ENCODE measurements at places on chromosomes 6 and 20.

DNA sequence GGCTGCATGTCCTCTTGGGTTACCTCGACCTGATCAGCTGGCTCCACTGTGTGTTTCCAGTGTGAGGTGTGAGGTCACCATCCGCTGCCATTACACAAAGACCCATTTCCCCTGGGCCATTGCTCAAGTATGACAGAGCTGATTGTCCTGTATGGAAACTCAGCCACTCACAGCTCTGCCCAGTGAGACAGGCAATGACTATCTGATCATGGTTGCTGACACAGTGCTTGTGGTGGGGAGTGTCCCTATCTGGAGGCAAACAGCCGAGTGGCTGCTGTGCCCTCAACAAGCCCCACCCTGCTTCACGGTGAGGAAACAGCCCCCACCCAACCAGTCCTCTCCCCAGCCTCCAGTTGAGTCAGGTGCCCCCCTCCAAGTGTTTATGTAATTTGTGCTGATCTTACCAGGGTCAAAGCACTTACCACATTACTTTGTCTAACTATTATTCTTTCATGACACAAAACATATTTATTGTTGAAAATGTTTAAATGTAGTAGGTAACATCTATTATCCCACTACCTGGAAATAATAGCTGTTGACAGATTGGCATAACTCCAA lies 11.7 kb upstream of the MAPK13 start:
- no peak for DNase-seq

GRCh38 chr20:25624500-25624939 lies 706 bp upstream of the NANP start:
- DNase-seq, result peak; percentile 24

- peak; percentile 37 for DNase-seq
Observed at GRCh38 chr6:37365791-37366190, 12.0 kb downstream of the RNF8 start.

DNA sequence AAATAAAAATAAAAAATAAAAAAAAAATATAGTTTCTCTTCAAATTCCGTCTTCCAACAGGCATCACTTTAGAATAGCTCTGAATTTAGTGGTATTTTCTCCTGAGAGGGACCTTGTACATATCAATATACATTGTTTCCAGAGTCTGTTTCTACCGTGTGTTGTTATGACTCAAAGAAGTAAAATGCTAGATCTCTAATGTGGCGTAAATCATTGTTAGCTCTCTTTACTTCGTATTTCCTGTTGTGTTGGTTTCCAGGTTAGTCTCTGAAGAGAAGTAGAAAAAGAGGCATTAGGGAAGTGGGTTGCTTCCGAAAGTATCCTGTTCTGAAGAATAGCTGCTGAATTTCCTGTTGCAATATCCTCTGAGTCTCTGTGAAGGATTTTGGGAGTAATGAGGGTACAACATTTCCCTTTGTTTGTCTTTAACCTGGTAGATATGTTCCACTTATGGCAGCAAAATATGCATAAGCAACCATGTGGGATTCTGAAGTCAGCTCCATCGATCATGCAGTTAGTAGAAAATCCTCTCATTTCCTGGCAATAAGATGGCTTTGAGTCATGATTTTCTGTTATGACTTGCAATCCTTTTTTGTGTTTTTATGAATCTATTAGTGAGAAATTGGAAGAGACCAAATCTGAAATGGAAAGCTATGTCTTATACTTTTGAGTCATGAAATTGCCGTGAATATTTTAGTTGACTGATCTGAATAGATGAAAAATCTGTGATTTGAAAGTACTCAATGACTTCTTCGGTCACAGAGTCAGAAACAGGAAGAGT lies 42.0 kb upstream of the MCHR2 start:
- DNase-seq, result no peak

DNA sequence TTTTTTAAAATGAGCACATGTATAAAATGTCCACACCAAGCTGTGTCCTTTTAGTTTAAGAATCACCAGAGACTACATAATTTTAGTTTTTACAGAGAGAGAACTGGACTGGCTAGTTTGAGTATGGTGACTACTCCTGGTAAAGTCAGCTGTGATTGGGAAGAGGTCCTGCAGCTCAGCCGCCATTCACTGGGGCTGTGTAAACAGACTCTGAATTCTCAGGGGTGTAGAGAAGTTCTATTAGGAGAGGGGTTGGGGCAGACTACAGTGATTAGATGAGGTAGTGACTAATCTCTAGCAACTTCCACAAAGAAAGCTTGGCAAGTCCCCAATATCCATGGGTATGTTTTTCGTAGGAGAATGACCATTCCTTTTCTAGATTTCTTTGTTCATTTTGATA lies 341.2 kb upstream of the MAP3K7 start:
- DNase-seq, result no peak

GRCh38 chr6:70764706-70765105 lies 97.0 kb downstream of the SMAP1 start:
- no peak for DNase-seq

DNA sequence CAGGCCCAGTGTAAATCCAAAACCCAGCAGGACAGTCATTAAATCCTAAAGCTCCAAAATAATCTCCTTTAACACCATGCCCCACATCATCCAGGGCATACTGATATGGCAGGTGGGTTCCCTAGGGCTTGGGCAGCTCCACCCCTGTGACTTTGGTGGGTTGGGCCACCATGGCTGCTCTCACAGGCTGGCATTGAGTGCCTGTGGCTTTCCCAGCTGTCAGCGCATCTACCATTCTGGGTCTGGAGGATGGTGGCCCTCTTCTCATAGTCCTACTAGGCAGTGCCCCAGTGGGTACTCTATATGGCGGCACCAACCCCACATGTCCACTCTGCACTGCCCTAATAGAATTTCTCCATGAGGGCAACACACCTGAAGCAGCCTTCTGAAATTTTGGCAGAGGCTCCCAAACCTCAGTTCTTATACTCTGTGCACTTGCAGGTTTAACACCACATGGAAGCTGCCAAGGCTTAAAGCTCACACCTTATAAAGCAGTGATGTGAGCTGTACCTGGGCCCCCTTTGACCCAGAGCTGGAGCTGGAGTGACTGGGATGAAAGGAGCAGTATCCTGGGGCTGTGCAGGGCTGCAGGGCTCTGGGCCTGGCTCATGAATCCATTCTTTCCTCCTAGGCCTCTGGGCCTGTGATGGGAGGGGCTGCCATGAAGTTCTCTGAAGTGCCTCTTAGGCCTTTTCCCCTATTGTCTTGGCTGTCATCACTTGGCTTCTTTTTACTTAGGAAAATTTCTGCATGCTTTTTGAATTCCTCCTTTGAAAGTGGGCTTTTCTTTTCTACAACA lies 765.5 kb upstream of the EPHA7 start:
- no peak for DNase-seq

- DNase-seq, result peak; percentile 11
Observed at GRCh38 chr20:25389401-25389857, 1.2 kb downstream of the ABHD12 start.

DNA sequence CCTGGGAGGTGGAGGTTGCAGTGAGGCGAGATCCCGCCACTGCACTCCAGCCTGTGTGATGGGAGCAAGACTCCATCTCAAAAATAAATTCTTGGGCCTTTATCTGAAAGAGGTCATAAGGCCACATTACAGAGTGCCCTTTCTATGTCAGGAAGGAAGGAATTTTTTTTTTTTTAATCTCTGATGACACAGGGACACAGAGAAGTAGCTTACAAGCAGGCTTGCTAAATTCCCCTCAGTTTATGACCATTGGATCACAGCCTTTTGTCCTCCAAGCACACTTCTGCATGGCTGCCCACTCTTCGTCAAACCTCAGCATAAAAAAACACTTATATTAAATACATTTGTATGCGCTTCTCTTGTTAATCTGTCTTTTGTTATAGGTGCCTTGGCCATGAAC lies 7.5 kb upstream of the IFNGR1 start:
- DNase-seq, result no peak

GRCh38 chr6:111162504-111162903 lies 75.2 kb downstream of the SLC16A10 start:
- DNase-seq, result no peak

DNA sequence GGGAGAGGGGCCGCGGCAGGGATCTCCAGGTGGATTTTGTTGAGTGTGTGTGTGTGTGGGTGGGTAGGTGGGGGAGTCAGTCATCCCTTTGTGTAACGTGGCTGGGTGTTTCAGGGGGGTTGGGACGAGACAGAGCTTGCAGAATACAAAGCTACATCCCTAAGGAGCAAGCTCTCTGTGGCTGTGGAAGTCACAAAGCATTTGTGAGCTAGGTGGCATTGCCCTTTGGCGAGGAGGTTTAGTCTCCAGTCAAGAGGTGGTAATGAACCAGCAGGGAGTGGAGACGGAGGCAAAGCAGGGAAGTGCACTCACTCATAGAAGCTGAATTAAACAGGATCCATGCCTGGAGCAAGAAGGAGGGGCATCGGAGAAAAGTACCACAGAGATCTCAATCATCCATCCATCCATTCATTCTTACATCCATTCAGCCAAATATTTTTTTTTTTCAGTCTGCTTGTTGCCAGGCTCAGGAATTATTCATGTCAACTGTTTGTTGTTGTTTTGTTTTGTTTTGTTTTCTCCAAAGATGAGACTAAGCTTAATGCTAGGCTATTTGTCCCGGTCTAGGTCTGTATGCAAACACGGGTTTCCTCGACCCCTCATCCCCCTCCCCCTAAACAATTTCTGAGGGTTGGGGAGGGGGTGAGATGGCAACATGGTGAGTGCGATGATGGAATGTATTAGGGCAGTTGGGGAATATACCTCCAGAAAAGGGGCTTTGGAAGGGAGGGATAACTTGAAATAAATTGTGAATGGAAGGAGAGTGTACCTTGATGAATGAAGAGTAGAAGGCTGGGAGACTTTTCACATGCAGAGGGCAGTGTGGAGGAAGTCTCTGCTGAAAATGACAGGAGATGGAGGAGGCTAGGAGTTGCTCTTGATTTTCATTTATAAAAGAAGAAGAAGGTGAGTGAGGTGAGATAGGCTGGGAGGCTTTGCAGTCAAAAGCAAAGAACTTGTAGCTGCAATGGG lies 1.0 kb downstream of the HCRTR2 start:
- no peak for DNase-seq

DNA sequence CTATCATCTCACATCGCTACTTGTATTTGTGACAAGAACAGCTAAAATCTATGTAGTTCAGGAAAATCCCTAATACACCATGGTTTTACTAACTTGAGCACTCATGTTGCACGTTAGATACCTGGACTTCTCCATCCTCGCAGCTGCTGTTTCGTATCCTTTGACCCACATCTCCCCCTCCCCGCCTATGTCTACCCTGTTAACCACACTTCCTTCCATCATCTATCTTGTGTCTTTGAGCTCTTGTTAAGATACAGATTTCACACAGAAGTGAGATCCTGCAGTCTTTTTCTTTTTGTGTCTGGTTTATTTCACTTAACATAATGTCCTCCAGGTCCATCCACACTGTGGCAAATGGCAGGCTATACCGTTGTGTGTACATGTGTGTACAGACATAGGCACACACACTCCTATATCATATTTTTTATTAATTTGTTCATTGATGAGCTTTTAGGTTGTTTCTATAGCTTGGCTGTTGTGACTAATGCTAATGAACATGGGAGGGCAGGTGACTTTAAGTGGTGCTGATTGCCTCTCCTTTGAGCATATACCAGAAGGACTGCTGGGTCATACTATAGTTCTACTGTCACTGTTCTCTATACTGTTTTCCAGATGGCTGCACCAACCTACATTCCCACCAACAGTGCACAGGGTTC lies 117.8 kb downstream of the WDR27 start:
- DNase-seq, result no peak

GRCh38 chr20:18057994-18058349 lies 256 bp upstream of the OVOL2 start:
- DNase-seq, result no peak

GRCh38 chr20:24017458-24017755 lies 28.8 kb upstream of the GGTLC1 start:
- no peak for DNase-seq

DNA sequence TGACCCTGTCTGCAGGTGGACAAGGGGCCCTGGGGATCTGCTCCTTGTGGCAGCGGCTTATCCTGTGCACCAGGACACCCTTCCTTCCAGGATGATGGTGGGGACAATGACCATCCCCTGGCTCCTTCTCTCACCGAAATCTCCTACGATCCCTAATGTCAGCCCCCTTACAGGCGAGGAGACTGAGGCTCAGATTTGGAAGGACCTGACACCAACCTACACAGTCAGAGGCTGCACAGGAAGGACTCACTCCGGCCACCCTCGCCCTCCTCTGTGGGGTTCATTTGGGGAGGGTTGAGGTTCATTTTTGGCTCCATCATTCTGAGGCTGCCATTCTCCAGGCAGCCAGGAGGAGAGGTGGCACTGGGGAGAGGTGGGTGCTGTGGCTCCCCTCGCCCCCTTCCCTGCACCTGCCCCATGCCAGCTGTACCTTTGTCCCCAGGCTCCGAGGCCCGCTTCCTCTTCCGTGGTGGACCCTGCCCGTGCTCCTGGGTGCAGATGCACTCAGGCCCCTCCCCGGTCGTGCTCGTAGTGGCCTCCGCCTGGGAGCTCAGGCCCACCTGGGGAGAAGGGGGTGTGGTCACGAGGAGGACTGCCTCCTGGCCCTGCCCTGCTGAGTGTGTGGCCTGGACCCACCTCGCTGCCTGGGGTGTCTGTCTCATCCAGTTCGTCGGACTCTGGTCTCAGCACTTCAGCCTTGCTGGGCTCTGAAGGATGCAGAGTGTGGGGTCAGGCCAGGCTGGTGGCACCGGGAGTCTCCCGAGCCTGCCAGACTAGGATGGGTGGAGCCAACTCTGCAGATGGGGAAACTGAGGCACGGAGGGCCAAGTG lies 5.3 kb upstream of the CABLES2 start:
- no peak for DNase-seq

GRCh38 chr6:157481189-157481864 lies 100.3 kb downstream of the ZDHHC14 start:
- DNase-seq, result no peak

DNA sequence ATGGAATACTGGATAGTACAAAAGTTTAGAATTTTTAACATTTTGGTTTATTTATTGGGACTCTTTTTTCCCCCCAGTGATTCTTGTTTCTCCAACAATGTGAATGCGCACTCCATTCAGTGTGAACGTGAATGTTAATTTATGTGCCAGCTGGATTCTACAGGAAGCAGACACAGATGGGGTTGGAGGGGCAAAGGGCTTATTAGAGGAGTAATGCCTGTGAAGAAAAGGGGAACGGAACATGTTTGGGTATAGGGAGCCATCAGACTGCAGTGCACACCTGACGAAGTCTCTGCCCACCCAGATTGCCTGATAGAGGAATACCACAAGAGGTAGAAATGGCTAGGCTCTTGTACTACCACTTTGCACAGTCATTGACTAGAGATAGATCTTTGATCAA lies 48.2 kb downstream of the PTPRA start:
- DNase-seq, result no peak

- DNase-seq, result no peak
Observed at GRCh38 chr20:58695895-58696375, 3.3 kb downstream of the NPEPL1 start.

GRCh38 chr6:136600818-136601217 lies 50.6 kb upstream of the MAP7 start:
- no peak for DNase-seq
